M059J (cell line): ENCODE measurements at places on chromosomes 7 and 10. TPM values are rescaled to one million over a fixed set of nuclear protein-coding genes. Genes with fewer than 3 reads are reported as not detected.

The ZNF804B gene
- not detected in 2 replicates for total RNA-seq

The SVIL gene
- 0.84 and 0.94 TPM in 2 replicates for total RNA-seq

The PNLIP gene
- not detected in 2 replicates for total RNA-seq

The NXPH1 gene
- not detected in 2 replicates for total RNA-seq

The GIMAP7 gene
- total RNA-seq: not detected in 2 replicates

The ATOH7 gene
- 0.07 TPM in 1 of 2 replicates, not detected in the other for total RNA-seq
